ENCODE measurements at places on chromosomes 7 and 10.

GRCh38 chr7:151448261-151449252 lies 8.6 kb upstream of the CRYGN start:
- DNase-seq: peak; percentile 82

DNA sequence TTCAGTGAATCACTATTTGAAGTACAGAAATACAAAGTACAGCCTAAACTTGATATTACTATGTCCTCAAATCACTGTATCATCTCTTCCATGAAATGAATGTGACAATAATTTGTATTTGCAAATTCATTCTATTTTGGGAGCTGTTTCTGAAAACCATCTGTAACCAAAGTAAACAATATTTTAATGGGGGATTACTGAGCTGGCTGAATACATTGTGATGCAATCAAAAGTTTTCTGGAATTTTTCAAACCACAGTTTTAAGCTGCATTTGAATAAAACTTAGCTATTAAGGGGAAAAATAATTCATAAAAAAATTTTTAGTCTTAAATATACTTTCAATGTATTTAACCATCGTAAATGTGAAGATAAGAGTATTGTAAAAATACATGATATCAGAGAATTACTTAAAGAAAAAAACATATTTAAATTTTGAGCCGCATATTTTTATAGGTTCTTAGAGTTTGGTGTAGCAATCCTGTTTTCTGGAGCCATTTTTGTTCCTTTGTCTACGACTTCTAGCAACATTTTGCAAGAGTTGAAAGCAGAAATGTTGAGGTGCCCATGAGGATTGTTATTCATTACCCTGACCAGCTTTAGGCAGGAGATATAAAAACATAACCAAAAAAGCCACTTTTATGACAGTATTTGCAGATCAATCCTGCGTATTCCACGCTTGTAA lies 45.9 kb upstream of the AGMO start:
- no peak for DNase-seq

DNA sequence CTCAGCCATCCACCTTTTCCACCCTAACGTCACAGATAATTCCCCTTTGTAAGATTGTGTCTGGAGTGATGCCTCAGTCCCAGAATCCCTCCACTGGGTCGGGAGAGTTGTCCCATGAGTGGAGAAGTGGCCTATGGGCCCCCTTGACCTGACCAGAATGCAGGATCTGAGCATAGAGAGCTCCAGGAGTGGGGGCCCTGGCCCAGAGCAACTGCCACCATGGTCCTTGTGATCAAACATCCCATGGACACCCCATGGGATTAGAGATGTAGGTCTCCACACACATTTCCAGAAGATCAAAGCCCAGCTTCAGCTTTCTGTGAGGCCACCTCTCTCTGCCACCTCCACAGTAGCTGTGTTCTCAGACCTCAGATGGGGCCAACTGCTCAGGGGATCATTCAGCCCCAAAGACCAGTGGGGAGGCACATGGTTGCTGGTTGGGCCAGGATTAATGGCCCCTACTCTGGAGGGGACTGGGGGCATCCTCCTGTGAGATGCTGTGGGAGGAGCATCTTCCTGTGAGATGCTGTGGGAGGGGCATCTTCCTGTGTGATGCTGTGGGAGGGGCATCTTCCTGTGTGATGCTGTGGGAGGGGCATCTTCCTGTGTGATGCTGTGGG lies 28.5 kb upstream of the DPYSL4 start:
- peak; percentile 53 for DNase-seq

DNA sequence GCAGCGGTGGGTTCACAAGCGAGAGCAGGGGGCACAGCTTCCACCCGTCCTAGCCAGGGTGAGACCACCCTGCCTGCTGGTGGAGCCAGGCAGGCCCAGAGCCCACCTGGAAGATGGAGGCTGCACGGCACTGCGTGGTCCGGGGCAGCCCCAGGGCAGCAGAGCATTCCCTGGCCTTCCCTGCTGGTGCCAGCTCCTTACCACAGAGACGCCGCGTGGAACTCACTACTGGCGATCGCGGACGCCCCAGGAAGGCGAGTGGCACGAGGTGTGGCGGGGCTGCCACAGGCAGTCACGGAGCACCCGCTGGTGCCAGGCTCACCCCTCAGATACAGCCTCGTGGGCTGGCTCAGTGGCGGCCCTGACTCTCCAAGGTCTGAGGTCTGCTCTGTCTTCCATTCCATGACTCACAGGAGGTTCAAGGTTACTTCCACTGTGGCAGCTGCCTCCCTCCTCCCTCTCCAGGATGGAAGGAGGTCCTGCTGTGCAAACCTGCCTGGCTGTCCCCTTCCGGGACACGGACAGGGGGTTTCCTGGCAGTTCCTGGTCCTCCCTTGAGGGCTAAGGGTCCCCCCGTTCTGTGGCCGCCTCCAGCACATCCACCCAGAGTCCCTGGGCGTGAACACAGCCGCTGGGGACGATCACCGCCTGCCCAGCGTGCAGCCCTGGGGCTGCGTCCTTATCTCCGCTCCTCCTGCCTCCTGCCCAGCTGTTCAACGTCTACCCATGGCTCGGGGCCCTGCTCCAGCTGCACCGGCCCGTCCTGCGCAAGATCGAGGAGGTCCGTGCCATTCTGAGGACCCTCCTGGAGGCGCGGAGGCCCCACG lies 3.1 kb downstream of the CYP2W1 start:
- DNase-seq: no peak

- peak; percentile 61 for DNase-seq
Measured at GRCh38 chr7:142508251-142508650, 241.0 kb upstream of the PRSS1 start.

DNA sequence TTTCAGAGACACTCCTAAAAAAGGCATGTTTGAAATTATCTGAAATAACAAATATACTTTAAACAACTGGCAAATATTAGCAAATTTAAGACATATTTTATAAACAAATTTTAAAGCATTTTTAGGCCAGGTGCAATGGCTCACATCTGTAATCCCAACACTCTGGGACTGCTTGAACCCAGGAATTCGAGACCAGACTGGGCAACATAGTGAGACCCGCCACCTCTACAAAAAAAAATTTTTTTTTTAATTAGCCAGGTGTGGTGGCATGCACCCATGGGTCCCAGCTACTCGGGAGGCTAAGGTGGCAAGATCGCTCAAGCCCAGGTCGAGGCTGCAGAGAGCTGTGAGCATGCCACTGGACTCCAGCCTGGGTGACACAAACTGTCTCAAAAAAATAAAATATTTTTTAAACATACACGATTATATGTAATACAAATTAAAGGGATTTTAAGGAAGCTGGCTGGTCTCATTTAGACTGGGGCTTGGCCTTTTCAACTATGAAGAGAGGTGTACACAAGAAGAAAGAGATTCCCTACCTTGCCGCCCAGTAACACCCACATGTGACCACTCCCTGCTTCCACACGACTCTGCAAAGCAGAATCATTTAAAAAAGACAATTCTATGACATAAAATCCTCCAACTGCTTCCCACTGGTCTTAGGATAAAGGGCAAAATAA lies 7.5 kb downstream of the LARP4B start:
- no peak for DNase-seq

DNA sequence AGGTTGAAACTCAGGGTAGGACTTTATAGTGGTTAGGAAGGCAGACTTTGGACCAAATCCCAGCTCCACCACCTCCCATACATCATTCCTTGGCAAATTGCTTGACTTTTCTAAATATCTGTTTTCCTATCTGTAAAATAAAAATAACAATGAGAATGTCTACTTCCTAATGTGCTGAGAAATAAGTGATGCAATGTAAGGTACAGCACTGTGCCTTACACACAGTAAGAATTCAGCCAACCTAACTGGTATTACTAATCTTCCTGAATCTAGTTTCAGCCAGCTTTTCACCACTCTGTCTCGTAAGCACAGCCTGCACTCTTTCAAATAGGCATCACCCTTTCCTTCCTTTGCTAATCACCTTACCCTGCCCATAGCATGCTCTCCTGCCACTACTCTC lies 9.7 kb downstream of the PRLHR start:
- DNase-seq: no peak

DNA sequence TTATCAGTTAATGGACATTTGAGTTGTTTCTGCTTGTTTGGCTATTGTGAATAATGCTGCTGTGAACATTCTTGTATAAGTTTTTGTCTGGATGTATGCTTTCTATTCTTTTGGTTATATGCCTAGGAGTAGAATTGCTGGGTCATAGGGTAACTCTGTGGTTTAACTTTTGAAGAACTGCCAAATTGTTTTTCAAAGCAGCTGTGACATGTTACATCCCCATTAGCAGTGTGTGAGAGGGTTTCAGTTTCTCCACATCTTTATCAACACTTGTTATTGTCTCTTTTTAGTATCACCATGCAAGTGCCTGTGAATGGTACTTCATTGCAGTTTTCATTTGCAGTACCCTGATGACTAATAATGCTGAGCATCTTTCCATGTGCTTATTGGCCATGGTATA lies 2.1 kb upstream of the NDUFB8 start:
- no peak for DNase-seq

All from CD4-positive, alpha-beta T cell treated with Interleukin-6 for 4 hours (primary cell).